ENCODE measurements at places on chromosomes 7 and 10.
A peak's percentile ranks its signal among the peaks of the same experiment; 100 is the strongest.

DNA sequence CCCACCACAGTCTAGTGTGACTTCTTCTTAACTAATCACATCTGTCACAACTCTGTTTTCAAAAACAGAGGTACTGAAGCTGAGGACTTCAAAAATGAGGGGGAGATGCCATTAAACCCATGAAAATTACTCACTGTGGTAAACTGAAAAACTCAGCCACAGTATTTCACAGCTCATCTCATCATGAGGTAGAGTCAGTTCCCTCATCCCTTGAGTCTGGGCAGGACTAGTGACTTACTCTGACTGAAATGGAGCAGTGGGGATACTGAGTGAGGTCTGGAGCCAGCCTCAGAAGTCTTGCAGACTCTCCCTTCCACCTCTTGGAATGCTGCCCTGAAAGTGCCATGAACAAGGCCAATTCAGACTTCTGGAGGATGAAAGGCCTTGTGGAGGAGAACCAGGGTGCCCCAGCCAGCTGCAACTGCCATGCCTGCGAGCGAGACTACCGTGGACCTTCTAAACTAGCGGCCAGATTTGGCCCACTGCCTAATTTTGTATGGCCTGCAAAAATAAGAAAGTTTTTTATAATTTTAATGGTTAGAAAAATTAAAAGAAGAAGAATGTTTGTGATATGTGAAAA lies 24.7 kb upstream of the ANKRD1 start:
- no peak for DNase-seq

GRCh38 chr10:14181567-14181936 lies 149.2 kb downstream of the FRMD4A start:
- no peak for DNase-seq

GRCh38 chr10:112507046-112507445 lies 60.0 kb downstream of the VTI1A start:
- no peak for DNase-seq

DNA sequence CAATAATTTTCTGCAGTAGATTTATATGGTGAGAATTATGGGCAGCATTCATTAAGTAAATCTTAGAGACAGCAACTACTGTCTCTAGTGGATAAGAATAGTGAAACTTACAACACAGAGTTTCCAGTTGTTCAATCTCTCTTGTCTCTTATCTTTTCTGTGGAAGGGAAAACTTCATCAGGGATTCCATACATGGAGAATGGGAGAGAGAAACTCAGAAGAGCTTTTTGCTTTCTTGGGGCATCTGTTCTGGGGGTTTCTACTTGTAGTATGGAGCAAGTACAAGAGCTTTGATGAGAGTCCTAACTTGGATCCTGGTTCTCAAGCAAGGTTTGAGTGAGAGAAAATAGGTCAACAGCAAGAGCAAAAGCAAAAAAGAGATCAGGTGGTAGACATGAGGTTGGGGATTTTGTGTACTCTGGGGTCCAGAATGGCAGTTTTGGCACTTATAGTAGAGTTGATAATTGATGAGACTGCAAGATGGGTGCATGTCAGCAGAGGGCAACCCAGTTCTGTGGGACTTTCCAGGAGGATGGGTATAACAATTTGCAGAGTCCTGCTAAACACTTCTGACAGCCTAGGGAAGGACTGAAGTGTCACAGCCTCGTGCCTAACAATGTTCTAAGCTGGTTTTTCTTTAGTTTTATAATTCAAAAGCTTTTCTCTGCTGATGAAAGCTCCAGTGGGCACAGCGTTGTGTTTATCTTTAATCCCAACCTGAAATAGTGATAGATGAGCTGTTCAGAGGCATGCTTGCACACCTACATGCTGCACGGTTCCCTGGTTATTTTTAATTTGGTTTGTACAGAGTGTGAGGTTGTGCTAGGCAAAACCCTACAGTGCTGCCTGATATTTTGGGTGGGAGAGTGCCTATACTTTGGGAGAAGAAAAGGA lies 32.0 kb upstream of the STRIP2 start:
- peak; percentile 35 for DNase-seq

DNA sequence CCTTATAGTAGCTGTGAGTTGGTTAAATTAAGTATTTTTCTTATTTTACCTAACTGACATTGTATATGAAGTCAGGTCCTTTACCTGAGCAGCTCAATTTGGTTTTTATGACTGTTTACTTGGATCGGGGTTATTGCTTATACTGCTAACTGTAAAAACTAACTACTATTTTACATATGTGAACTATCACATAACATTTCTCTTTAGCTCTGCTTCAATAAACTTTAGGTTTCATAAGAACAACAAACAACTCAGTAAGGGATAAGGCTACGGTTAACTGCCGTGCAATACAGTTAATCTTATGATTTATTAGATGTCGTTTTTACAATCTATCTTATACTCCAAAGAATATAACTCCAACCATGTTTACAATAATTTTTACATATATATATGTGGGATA lies 480.2 kb downstream of the PARD3 start:
- no peak for DNase-seq

DNA sequence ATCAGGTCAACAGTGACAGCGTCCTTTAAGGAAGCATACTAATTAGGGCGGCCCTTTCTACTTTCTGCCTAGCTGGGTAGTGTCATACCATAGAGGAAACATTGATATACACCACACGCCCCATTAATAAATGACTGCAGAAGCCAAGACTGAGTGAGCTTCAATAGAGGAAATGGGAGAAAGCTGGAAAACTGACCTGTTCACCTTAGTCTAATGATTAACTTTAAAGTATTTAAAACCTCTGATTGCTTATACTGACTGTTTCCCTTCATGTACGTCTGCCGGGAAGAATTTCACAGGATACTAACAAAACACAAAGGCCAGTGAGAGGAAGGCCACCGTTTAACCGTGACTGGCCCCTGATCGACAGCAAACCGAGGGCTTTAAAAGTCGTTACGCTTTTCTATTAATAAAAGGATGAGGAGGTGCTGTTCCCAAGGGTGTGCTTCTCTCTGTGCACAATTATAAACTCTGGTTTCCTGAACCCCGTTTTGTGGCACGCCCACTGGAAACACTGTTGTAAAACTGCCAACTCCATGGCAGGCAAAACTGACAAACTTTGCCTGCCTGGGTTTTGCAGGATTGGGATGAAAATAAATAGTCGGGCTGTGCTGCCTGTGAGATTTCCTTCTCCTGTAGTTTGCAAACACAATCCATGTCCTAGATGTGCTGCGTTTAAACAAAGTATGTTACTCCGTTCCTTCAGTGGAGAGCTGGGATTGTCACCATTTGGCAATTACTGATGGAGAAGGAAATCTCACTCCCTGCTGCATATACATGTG lies 137.6 kb downstream of the NRP1 start:
- no peak for DNase-seq

GRCh38 chr10:112141292-112141691 lies 42.3 kb downstream of the GPAM start:
- DNase-seq = no peak

DNA sequence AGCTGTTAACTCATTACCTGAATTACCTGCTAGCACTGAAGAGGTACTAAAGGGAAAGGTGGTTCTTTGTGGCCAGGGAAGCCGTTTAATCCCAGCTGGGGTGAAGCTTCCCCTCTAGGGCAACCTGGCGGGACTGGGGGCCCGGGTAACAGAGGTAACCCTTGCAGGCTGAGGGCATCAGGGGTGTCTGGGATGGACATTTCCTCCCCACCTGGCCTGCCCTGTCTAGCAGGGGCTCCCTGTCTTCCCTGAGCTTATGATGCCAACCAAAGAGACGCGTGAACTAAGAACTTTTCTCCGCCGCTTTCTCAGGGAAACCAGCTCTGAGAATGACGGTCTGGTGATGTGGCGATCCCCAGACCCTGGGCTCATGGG lies 52.8 kb downstream of the UNC5B start:
- DNase-seq = no peak

DNA sequence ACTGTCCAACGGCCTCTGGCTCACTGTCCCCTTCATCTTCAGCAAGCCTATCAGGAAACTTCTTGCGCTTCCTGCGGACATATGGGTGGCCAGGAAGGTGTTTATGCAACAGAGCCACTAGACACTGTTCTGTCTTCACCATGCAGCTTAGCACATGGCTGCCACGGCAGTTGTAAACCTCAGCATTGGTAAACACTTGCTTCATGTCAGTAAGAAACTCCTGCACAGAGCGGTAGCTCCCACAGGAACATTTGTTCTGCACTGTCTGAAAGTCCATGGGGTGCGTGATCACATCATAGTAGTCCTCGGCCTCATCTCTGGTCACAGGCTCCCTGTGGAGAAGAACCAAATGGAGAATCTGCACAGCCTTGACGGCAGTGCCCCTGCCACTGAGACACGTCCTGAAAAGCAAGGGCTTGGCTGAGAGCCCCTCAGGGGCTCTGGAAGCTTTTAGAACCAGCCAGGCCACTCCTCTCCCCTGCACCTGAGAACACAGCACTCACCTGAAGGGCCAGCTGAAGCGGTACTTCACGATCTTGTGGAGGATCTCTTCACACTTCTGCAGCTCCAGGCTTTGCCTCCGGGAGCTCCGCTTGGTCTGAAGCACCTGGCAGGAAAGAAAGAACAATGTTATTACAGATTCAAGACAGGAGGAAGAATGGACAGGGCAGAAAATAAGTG lies 8.8 kb downstream of the FZD9 start:
- DNase-seq = no peak

DNA sequence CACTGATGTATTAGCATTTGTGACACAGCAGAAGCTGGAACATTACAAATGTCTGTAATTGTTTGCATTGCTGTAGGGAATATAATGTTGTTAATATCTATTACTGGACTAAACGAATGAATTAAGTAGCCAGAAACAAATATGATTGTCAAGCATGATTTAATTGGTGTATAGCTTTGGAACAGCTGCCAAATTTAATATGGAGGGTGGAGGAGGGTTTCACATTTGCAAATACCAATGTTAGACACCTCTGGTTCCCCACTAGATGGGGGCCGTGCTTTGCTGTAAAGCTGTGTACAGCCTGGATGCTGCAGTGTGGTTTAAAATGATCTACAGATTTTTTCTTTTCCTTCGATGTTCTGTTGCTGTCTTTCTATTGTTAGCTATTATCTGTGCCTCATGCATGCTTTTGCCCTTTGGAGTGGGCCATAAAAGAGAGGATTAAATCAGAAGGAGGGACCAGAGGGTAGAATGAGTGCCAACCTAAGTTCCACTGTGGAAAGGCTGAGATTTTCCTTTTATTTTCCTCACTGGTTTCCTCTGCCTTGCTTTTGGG lies 23.1 kb downstream of the DNAJB9 start:
- no peak for DNase-seq

GRCh38 chr10:22389856-22390589 lies 44.7 kb downstream of the SPAG6 start:
- no peak for DNase-seq

- no peak for DNase-seq
Observed at GRCh38 chr10:104774234-104774633, 133.1 kb downstream of the SORCS3 start.

DNA sequence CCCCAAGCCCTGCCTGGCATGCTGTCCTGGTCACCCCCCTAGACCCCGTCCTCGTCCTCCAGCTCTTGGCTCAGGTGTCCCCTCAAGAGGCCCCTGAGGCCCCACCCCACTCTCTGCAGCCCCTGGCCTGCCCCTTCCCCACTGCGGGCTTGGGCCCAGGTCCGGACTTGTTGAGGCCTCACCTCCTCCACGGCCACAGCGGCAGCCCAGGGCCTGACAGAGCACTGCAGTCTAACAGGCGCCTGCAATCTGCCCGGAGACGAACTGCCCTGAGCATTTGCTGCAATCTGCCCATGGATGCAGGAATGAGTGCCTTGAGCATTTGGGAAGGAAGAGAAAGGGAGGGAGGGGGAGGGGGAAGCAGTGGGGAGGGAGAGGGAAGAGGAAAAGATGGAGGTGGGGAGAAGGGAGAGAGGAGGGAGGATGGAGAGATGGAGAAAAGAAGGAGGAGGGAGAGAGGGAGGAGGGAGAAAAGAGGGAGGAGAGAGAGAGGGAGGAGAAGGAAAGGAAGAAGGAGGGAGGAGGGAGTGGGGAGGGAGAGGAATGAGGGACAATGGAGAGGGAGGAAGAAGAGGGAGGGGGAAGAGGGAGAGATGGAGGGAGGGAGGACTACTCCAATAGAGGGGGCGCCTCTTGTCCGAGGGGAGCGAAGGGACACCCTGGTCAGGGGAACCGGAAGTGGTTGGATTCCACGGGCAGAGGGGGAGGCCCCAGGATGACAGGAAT lies 73.9 kb downstream of the PDGFA start:
- no peak for DNase-seq

GRCh38 chr10:35716776-35717175 lies 74.7 kb upstream of the FZD8 start:
- DNase-seq = no peak

GRCh38 chr10:17742918-17743317 lies 9.1 kb upstream of the TMEM236 start:
- peak; percentile 52 for DNase-seq

DNA sequence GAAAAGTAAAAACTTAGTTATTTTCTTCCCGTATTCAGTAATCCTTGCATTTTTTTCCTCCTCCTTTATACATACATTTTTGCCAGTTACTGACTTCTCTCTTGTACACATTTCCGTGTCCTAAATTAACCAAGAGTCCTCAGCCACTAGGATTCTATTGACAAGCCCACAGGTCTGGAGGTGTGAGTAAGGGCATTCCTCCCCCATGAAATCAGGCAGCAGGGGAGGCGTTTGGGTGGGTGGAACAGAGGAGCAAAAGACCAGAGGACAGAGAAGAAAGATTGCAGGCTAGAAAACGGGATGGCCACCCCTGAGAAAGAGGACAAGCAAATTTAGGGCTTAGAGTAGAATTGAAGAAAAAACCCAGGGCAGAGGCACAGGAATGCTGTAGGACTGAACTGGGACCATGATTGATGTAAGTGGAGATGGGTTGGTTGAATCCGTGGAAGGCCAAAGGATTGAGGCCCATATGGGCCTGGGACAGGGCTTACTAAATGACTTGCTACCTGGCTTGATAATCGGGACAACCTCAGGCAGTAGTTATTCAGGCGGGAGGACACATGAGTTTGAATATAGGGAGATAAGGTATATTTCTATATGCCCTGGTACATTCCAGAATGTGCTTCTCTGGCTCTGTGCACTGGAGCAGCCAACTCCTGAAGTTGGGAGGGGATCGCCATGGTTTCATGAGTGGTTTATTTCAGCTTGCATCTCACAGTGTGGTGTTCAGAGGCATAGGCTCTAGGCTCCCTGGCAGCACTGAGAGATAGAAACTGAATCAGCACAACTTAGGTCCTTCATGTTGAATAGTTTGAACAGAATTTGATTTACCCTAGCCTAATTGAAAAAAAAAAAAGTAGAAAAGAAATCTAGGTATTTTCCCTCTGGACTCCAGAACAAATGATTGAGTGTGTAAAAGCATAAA lies 28.0 kb downstream of the IKZF1 start:
- DNase-seq = no peak

GRCh38 chr10:70053841-70054288 lies 1.2 kb downstream of the MACROH2A2 start:
- DNase-seq = peak; percentile 27

DNA sequence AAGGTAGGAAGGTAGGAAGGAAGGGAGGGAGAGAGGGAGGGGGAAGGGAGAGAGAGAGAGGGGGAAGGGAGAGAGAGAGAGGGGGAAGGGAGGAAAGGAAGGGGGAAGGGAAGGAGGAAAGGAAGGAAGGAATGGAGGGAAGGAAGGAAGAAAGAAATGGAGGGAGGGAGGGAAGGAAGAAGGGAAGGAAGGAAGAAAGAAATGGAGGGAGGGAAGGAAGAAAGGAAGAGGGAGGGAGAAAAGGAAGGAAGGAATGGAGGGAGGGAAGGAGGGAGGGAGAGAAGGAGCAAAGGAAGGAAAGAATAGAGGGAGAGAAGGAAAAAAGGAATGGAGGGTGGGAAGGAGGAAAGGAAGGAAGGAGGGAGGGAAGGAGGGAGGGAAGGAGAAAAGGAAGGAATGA lies 176.4 kb upstream of the PTER start:
- no peak for DNase-seq

- no peak for DNase-seq
Observed at GRCh38 chr7:99235925-99236324, 28.0 kb upstream of the KPNA7 start.

Measured in GM13976 (cell line).